ENCODE measurements at places on chromosomes 6 and 20.

DNA sequence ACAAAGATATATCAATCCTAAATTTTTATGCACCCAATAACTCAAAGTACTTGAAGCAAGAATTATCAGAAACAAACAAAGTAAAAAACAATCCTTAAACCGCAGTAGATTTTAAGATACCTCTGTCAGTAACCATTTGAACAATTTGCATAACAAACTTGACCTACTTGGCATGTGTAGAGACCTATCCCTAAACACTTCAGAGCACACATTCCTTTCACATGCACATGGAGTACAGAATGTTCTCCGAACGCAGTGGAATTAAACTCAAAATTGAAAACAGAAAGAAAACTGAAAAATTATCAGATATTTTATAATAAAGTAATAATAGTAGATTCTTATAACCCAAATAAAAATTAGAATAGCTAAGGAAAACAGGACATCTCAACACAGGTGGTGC is 162.6 kb upstream of the THBS2 start:
- DNase-seq = no peak

DNA sequence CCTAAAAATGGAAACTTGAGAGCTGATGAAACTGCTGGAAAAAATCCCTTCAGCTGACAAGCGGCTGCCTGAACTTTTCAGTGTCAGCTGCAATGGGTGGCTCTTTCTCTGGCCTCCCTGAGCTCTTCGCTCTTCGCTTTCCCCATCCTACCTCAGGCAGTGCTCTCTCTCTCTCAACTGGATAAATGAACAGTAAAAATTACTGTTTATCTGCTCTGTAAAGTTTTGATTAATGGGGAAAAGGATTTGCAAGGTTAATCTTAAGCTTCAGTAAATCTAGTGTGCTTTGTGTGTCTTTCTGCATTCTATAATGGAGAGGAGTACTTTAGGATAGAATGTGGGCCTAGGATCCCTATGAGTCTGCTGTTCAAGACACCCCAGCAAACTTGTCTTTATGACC is 35.1 kb downstream of the TMEM14A start:
- no peak for DNase-seq

- no peak for DNase-seq
Measured at GRCh38 chr20:31747640-31748039, 8.6 kb downstream of the TPX2 start.

GRCh38 chr6:128017288-128017687 is 116.4 kb upstream of the THEMIS start:
- DNase-seq = no peak

GRCh38 chr20:18971574-18971973 is 158.0 kb downstream of the SCP2D1 start:
- no peak for DNase-seq

GRCh38 chr20:18504479-18505060 is 3.2 kb upstream of the SEC23B start:
- no peak for DNase-seq

- no peak for DNase-seq
Measured at GRCh38 chr20:43975096-43975768, 60.6 kb downstream of the TOX2 start.

GRCh38 chr20:19540392-19540791 is 217.7 kb upstream of the RIN2 start:
- DNase-seq = no peak

DNA sequence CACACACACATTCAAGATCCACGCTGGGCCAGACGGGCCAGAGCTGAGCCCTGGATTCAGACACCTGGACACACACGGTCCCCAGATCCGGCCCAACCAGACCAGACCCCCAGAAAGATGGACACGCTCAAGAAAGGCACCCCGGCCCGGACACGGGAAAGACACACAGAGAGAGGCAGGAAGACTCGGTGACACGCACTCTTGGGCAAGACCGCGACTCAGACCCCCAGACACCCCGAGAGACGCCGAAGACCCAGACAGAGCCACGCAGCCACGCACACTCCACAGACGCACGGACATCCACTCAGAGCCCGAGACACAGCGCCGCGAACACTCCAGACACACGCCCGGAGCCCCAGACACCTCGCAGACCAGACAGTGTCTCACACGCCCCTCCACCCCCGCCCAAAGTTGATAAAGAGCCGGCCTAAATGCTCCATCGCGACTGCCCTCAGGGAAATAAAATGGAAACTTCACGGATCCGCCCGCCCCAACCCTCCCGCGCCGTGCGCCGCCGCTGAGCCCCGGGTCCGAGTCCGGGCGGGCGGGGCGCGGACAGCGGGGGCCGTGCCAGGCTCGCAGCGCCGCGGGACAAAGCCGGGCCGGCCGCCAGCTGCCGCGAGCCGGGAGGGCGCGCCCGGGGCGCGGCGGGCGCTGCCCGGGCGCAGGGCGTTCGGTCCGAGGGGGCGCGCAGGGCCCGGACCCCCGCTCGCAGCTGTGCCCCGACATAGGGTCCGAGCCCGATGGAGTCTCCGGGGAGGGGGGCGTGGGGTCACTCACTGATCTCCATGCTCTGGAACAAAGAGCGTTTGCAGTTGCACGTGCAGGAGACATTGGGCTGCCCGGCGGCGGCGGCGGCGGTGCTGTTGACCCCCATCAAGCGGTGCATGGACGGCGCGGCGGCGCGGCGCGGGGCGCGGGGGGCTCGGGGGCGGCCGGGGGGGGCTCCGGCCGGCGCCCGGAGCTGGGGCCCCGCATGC is 831 bp downstream of the PMEPA1 start:
- DNase-seq = no peak

DNA sequence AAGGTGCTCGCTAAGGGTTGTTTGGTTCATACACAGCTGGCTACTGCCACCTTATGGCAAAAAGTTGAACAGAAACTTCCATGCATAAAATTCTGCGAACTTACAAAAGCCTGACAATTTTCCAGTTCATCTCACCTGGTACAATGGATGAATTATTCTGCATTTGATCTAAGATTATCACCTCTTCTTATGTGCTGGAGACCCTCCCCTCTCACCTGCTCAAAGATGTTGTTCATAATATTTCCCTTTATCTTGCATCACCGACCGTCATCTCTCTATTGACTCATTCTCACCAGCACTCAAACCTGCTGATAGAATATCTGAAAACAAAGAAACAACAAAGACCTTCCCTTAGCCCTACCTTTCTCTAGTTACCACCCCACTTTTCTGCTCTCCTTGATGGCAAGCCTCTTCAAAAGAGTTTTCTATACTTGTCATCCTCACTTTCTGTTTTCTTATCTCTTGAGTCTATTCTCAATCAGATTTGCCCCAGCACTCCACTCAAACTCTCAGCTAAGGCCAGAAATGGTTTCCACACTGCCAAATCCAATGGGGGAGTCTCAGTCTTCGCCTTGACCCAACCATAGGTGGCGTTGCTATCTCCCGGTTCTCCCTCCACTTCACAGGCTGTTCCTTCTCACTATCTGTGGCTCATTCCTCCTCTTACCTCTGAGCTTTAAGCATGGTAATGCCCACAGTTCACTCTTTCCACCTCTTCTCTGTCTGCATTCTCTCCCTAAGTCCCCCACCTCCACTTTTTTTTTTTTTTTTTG is 25.8 kb downstream of the SNRNP48 start:
- no peak for DNase-seq

DNA sequence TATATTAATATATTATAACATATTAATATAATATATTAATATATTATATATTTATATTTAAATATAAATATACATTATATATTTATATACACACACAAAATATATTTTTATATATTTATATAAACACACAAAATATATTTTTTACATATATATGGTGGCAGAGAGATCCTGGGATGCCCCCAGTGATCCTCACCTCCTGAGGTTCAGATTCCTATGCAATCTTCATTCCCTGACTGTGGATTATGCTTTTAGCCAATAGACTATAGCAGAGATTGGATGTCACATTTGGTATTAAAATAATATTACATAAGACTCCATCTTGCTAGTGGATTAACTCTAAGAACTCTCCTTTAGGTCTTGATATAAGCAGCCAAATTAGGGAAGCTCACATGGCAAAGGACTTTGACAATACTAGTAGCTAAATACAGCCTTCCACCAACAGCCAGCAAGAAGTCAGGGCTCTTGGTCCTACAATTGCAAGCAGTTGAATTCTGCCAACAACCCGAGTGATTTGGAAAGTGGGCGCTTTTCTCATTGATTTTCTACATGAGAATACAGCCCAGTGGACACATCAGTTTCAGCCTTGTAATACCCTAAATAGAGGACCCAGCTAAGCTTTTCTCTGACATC is 681.0 kb downstream of the C6orf118 start:
- no peak for DNase-seq

DNA sequence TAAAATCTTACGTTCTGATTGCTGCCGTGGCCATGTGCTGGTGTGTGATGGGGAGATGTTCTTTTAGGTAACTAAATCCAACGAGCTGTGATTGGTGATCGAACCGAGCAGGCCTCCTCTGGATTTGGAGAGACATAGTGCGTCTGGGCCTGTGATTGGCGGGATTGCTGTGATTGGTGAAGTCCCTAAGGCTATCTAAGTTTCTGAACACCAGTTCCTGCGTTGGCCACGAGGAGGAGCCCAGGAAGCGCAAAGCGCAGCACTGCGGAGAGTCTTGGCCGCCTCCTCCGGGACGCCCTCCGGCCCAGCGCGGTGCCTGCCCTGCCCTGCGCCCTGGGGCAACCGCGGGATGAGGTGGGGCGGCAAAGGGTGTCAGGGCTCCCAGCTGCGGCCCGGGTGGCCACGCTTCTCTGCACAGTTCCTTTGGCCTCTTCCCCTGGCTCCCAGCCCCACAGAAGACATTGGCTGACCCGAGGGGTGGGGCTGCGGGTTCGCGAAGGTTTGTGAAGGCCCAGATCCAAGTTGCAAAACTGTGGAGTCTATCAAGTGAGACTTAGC is 33.0 kb downstream of the HNF4A start:
- peak; percentile 18 for DNase-seq

DNA sequence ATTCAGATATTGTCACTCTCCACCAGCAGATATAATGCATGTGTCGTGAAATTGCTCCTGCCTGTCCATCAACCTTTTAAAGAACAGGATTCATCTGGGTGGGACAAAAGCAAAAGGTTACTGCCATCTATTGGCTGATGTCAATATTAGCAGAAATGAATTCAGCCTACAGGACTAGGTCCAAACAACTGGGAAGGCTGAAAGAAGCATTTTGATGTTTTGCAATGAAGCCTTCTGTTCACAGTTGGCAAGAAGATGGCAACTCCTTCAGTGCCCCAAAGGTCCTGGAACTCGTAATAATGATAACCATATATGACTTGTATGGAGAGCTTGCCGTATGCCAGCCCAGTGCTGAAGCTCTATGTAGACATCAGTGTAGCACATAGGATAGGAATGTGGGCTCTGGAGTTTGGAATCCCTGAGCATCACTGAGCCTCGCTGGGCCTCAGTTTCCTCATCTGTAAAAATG is 7.5 kb downstream of the BCAS1 start:
- DNase-seq = no peak

- DNase-seq = no peak
Measured at GRCh38 chr6:98529364-98529763, 305.0 kb upstream of the POU3F2 start.

DNA sequence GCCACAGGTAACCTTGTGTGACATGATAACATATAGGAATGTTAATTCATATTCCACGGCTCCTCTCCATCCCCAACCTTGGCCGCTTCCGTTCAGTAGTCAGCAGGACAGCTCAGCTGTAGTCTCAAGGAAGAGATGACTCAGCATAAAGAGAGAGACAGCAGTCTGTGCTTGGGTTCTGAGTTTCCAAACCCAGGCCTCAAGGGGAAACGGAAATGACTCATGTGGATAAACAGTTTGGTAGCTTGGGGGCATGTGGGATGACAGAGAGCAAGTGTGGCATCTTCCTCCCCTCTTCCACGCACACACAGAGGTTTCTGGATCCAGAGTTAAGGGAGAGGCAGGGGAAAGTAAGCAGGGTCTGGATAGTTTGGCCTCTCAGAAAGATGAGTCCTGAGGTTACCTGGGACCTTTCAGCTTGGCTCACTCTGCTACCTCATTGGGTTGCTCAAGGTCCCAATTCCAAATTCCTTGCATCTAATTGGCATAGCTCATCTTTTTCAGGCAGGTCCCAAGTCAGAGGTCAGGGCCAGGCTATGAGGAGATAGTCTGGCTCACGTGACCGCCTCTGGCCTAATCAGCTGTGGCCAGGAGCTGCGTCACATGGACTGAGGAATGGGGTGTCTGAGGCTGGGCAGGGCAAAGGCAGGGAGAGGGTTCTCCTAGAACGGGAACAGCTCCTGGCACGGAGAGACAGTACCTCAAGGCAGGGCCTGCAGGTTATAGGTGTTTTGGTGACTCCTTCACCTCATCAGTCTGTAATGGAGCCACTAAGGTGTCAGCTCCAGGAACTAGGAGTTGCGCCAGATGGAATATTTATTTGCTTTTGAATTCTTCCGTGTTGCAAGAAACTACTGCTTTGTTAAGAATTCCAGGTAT is 36.5 kb upstream of the MLN start:
- DNase-seq = peak; percentile 15

- no peak for DNase-seq
Measured at GRCh38 chr6:164130151-164130550, 715.6 kb downstream of the QKI start.

GRCh38 chr20:23727016-23727415 is 23.7 kb downstream of the CST1 start:
- DNase-seq = no peak

DNA sequence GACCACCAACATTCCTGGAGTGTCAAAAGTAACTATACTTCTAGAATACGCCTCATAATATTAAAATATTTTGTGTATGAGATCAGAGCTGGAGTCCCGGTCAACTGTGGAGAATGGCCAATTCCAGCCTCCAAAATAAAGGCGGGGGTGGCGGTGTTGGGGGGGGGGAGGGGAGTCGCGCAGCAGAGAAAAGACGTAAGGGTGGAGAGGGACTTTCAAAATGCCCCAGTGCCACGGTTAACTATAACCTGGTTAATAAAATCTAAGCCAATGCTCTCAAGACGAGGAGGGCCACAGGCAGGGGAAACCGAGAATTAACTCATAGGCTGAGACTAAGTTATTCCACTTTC is 1.3 kb downstream of the NUP153 start:
- no peak for DNase-seq

- DNase-seq = no peak
Measured at GRCh38 chr6:90574610-90575009, 12.3 kb downstream of the MAP3K7 start.

- no peak for DNase-seq
Measured at GRCh38 chr6:10416863-10417641, 2.2 kb upstream of the TFAP2A start.

DNA sequence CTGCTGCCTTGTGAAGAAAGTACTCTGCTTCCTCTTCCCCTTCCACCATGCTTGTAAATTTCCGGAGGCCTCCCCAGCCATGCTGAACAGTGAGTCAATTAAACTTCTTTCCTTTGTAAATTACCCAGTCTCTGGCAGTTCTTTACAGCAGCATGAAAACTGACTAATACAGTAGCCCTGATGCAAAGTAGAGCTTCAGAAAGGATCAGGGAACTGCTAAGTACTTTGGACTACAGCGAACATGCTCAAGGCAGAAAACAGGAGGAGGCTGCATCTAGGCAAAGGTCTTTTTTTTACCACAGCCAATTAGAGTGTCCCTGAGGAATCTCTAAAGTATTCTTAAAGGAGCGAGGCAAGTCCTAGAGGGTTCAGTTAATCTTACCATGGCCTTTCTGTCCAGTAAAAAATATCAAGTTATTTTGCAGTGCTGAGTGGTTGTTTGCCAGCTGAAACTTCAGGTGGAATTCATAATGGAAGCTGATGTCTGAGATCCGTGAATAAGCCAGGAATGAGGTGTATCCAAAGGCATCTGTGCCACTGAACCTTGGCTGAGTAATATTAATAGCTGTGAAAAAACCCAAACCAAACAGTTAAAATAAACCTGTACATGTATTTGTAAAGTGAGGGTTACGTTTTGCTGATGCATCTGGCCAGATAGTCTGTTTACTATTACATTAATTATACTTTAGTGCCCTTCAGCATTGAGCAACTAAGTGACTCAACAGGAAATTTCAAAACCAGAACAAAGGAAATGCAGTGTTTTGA is 170.4 kb downstream of the PHF3 start:
- DNase-seq = no peak

Data from activated T-helper 1 cell treated with anti-CD3 and anti-CD28 coated beads, Interleukin-2, amount 50 U/mL, for 16 hours (primary cell).